ENCODE measurements at places on chromosomes 1 and 21.

- peak; percentile 51 for DNase-seq
Observed at GRCh38 chr1:222909586-222909985, 94.7 kb downstream of the DISP1 start.

DNA sequence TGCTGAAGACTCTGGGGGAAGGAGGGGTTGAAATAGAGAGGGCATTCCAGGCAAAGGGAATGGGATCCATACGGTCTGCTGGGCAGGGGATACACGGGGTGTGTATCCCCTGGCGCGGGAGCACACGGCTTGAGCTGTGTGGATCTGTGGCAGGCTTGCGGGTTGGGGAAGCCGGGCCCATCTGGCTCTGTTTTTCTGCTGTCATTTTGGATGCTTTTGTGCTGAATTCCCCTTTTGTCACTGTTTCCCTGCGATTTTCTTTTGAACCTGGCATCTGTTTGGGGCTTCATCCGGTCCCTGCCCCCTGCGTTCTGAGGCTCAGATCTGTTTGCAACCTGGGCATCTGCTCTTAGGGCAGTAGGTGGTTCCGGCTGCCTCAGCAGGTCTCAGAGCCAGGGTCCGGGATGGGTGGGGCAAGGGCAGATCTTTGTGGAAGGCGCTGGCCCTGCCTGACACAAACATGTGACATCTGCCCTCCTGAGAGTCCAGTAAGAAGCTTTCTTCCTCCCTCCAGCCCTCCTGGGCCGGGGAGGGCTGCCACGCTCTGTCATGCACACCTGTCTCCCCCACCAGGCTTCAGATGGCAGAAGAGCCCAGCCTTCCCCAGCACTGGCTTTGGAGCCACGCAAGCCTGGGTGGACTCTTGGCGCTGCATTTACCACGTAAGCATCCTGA is 84.0 kb downstream of the IGSF21 start:
- no peak for DNase-seq

- no peak for DNase-seq
Observed at GRCh38 chr21:44420416-44421205, 34.7 kb upstream of the LRRC3 start.

DNA sequence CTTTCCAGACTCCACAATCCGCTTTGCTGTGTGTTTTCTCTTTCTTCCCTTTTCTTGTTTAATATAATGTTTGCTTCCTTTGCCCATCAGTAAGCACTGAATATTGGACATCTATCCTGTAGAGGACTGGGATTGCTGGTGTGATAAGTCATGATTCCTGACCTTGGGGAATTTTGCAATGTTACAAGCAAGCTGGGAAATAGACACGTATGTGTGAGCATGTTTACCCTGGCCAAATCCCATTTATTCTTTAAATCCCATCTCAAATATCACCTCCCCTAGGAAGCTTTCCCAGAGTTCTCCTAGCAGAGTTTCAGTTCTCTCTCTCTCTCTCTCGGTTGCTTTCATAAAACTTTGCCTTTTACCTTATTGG is 155.3 kb downstream of the ROR1 start:
- DNase-seq: no peak

DNA sequence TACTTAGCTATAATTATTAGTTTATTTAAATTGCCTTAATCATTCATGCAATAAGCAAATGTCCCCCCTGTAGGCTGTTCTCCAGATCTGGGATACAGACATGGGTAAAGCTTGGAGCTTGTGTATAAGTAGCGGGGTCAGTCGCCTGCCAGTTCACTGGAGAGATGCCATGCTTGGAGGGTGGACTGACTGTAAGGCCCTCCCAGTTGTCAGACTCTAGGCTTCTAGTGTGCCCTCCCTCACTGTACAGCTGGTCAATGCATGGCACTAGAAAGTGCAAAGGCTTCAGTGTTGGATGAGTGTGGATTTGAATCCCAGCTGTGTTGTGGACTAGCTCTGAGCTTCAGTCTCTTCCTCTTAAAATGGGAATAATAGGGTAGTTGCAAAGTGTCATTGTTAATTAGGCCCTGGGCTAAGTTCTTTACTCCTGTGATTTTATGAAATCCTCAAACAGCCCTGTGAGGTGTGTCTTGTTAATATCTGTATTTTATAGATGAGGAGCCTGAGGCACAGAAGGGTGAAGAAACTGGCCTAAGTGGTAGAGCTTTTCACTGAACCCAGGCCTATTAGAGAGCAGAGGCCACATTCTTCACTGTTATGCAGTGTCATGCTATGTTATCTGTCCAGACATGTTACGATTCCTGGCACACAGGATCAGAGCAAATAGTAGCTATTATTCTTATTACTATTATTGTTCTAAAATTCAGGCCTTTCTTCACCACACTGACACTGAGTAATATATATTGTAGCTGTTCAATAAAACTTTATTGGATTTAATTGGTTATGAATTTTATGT is 85.9 kb downstream of the ROR1 start:
- no peak for DNase-seq

DNA sequence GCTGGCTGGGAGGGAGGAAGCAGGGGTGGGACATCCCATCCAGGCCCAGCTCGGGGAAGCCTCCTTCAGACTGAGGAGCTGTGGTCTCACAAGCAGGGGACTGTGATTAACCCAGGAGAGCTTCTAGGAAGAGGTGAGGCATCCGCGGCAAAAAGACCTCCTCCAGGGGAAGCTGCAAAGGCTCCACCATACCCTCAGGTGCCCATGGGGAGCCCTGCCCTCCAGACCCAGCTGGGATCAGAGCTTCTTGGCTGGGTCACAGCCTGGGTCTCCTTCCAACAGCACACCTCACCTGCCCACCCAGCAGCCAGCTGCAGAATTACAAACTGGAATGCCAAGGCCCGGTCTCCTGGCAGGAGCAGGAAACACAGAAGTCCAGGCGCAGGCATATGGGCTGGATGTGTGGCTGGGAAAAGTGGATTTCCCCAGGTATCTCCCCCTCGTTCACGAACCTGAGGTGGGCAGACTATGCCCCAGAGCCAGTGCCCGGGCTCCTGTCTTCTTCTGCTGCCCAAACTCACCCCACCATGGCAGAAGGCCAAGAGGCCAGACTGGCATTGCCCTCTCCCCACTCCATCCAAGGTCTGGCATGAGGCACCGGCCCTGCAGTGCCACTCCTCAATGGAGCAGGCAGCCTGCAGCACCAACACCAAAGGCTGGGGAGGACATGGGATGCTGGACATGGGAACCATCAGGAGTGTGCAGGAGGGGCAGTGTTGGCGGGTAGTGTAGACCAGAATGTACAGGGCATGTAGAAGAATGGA is 15.4 kb upstream of the ARF1 start:
- no peak for DNase-seq

- no peak for DNase-seq
Observed at GRCh38 chr1:95254959-95255358, 20.9 kb downstream of the RWDD3 start.

- no peak for DNase-seq
Observed at GRCh38 chr1:59718989-59719360, 95.8 kb upstream of the HOOK1 start.

DNA sequence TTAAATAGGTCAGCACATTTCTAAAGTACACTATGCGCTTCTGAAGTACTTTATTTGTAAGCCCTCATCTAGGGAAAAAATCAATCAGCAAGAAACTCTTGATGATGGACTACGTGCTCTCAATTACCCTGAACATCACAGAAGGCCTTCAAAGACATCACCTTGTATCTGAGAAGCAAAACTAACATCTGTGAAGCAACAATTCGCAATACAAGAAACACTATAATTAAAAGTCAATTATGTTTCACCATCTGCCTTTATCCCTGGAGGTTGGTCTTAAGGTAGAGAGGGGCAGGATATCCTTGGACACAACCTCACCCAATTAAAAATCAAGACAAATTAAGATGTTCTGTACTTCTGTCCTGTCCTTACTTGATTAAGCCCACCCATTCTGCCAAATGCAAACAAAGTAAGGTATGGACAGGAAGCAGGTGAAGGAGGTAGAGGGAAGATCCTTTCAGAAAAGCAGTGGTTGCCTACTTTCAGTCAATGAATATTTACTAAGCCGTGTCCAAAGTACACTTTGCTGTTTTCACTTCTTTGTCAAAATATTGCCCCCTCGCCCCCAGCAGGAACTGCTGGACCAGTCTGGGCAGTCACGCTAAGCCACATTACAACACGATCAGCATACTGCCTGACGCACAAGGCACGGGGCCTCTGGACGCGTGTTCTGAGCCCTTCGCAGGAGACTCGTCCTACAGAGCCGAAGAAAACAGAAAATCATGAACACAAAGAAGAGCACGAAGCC is 887 bp downstream of the SLC19A2 start:
- DNase-seq: peak; percentile 57

- peak; percentile 63 for DNase-seq
Observed at GRCh38 chr1:153375511-153375910, at the start of gene S100A12. S100A12 (minus strand) TSS chr1:153375621; CDS start chr1:153374592, 1,029 bp downstream.

- DNase-seq: no peak
Observed at GRCh38 chr1:239826211-239826610, 265.5 kb upstream of the FMN2 start.

- no peak for DNase-seq
Observed at GRCh38 chr1:175514387-175514953, 228.9 kb downstream of the TNR start.

DNA sequence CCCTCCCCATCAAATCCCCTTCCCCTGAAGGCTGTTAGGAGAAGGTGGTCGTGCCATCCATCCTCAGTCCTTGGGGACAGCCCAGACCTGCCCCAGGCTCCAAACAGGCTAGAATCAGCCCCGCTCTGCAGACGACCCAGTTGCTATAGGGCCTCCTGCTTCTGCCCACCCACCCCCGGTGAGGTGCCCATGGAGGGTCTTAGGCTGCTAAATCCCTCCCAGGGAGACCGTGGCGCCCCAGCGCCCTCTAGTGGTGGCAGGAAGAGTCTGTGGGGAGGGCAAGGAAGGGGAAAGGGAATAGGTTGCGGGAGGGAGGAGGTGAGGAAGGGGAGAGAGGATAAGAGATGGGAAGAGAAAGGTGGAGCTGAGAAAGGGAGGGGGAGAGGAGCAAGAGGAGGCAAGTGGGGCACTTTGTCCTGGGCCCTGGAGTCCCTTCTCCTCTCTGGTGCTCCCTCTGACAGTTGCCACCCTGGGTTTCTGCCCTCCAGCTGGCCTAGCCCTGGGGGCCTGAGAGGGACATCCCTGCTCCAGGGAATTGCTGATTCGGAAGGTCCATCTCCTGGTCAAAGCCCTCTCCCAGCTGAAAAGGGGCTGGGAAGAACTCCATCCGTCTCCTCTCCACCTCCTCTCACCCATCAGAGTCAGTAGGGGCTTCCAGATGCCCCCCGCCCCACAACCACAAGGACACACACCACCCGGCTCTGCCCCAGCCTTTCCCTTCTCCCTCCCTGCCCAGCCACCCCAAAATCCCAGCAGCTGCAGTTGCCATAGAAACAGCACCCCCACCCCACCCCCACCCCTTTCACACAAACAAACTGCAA is 55.4 kb downstream of the CAMK2N1 start:
- peak; percentile 45 for DNase-seq

DNA sequence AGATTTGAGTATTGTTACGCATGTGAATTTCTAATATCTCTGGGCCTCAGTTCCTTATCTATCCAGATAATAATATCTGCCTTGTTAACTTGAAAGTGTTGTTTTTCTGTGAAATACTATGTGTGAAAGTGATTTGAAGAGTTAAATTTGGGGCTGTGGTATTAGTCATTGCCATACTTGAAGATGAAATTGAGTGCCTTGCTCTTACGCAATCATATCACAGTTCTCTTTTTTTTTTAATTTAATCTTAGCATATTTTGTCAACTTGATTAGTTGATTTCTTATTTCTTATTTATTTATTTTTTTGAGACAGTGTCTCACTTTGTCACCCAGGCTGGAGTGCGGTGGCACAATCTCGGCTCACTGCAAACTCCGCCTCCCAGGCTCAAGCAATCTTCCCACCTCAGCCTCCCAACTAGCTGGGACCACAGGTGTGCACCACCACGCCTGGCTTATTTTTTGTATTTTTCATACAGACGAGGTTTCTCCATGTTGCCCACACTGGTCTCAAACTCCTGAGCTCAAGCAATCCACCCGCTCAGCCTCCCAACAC is 31.0 kb downstream of the AGO4 start:
- DNase-seq: no peak

DNA sequence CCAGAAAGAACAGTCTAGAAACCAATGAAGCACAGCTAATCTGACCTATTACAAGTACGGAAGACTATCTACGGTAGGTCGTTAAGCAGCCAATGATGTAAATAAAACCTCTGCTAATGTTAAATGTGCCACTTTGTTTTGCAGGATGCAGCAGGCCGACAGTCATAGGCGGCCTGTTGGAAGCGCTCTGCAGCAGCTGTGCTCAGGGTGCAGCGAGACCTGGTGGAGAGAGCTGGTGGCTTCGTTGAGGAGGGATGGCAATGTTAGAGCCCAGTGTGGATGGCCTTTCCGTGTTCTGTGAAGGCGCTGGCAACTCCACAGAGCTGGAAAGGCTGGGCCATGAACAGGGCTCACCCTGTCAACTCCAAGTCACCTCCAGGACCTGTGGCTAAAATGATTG is 87.3 kb downstream of the PCP4 start:
- no peak for DNase-seq

GRCh38 chr1:62484824-62485468 is 48.1 kb downstream of the USP1 start:
- DNase-seq: no peak

DNA sequence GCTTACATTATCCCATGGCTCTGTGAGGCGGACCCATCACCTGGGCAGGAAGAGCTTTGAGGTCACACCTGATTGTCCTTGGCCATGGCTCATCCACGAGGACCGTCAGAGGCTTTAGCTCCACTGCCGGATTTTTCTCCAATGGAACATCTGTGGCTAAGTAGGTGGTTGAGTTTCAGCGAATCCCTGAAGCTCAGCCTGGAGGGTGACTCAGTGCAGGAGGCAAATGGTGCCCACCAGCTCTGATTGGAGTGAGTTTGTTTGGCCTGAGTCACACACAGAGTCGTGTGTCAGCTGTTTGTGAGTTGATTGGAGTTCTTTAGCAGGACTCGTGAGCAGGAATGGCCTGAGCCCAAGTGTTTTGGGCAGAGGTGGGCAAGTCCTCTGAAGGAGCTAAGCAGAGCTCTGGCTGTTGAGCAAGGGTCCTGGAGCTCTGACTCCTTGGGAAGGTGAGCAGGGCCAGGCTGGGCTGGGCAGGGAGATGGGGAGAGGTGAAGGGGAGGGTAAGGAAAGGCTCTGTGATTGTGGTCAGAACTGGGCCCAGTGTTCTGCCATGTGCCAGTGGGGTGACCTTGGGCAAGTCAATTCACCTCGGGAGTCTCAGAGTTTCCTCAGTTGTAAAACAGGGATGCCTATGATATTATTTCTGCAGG is 2.0 kb downstream of the SLC6A17 start:
- peak; percentile 87 for DNase-seq

- DNase-seq: no peak
Observed at GRCh38 chr1:230100932-230101331, 33.9 kb downstream of the GALNT2 start.

- no peak for DNase-seq
Observed at GRCh38 chr21:41236352-41236973, 68.5 kb downstream of the BACE2 start.

DNA sequence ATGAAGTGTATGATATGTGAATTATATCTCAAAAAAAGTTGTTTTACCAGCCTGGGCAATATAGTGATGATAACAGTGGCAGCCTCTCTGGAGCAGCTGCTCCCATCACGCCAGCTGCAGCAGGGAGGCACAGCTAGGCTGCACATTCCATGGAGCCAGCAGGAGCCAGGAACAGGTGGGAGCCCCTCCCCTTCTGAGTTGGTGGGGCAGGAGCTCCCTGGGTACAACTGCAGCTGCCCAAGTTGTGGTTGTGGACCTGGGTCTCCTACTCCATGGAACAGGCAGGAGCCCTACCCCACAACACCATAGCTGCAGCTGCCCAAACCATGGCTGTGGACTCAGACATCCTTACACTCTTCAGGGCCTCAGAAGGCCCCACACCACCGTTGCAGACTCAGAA is 21.7 kb upstream of the FNBP1L start:
- no peak for DNase-seq

All from AG08396 (cell line).